ENCODE measurements at places on chromosomes 3 and 15.

GRCh38 chr3:171688593-171688992, 121.7 kb downstream of the PLD1 start:
- no peak for DNase-seq

GRCh38 chr15:88003541-88004327, 252.8 kb downstream of the NTRK3 start:
- DNase-seq: no peak

- no peak for DNase-seq
Observed at GRCh38 chr15:61256231-61256630, 27.1 kb upstream of the RORA start.

GRCh38 chr3:46664971-46665762, 28.3 kb downstream of the ALS2CL start:
- DNase-seq: no peak

DNA sequence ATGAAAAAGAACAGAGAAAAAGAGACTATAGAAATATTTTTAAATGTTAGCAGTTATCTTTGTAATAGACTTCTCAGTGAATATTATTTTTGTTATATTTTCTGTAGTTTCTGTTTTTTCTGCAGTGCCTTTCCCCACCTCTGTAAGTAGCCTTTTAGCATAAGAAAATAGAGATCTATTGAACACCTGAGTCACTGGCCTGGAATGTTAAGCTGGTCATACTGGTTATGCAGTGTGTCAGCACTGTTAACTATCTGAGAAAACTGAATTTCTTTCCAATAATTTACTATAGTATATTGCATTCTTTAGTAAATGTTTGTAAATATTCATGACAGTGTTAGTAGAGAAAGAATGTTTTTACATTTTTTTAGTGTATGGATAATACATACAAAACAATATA, 79.8 kb downstream of the NECTIN3 start:
- no peak for DNase-seq

- DNase-seq: no peak
Observed at GRCh38 chr15:40929660-40930429, 705 bp downstream of the DLL4 start.

- no peak for DNase-seq
Observed at GRCh38 chr3:156750191-156750873, 75.8 kb upstream of the LEKR1 start.

Measured in stimulated activated CD4-positive, alpha-beta T cell treated with anti-CD3 and anti-CD28 coated beads, Interleukin-1b, Interleukin-23, amount 100 ng/mL, for 1 hour (primary cell).